Fibroblast of skin of right quadriceps (primary cell): ENCODE measurements at places on chromosomes 4 and X.

GRCh38 chr4:78602334-78602733 is 50.8 kb downstream of the ANXA3 start:
- DNase-seq = no peak

- DNase-seq = peak; percentile 3
These were observed 34.1 kb upstream of the HHIP start for GRCh38 chr4:144611850-144612249.

DNA sequence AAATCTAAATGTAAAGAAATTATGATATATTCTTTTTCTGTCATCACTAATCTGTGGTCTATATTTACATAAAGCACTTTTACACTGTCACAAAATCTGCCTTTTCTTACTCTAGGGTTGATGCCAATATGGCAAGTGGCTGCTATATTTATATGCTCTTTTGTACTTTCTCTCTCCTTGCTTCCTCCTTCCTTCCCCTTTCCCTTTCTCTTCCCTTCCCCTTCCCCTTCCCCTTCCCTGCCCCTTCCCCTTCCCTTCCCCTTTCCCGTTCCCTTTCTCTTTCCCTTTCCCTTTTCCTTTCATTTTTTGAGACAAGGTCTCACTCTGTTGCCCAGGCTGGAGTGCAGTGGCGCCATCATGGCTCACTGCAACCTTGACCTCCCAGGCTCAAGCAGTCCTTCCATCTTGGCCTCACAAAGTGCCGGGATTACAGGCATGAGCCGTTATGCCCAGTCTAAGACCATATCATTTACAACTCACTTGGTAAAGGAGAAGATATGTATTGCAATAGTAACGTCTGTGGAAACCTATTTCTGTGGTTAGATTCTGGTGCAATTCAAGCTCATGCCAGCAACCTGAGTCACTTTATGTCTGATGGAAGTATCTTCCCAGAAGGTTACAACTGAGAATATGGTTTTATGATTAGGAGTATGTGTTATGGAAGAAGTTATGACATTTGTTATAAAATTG is 13.9 kb upstream of the PLAC8 start:
- DNase-seq = peak; percentile 88

DNA sequence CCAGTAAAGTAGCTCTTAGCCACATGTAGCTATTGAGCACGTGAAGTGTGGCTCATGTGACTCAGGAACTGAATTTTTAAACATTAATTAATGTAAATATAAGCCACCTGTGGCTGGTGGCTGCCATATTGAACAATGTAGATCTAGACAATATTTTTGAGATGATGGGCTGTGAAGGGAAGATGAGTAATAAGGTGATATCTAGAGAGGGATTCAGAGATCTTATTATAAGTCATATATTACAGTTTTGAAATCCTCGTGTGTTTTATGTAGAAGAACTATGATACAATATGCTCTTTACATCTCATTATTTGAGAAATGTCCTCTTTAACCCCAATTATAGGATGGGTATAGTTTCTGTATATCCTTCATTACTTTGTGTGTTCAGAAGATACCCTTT is 5.6 kb downstream of the GAR1 start:
- no peak for DNase-seq
